ENCODE measurements at places on chromosomes 1 and 21.

DNA sequence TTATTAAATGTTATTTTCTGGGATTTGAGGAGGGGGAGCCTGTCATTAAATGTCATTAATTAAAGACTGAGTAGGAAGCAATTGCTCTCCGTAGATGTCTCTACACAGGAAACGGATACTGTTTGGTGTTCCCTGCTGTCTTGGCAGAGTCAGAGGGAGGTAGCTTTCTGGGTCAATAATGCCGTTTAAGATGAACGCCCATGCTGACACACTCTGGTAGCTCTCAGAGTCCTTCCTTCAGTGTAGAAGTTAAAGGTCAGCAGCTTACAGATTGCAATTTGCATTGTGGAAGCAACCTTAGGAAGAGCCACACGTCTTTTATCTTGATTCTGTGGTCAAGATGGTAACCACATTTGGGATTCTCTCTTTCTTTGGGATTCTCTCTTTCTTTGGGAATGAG is 257.5 kb downstream of the KIF26B start:
- no peak for DNase-seq

- DNase-seq: no peak
These were observed 3.3 kb downstream of the CASZ1 start for GRCh38 chr1:10793129-10793651.

- no peak for DNase-seq
These were observed 5.1 kb upstream of the OLFML2B start for GRCh38 chr1:162028726-162029125.

DNA sequence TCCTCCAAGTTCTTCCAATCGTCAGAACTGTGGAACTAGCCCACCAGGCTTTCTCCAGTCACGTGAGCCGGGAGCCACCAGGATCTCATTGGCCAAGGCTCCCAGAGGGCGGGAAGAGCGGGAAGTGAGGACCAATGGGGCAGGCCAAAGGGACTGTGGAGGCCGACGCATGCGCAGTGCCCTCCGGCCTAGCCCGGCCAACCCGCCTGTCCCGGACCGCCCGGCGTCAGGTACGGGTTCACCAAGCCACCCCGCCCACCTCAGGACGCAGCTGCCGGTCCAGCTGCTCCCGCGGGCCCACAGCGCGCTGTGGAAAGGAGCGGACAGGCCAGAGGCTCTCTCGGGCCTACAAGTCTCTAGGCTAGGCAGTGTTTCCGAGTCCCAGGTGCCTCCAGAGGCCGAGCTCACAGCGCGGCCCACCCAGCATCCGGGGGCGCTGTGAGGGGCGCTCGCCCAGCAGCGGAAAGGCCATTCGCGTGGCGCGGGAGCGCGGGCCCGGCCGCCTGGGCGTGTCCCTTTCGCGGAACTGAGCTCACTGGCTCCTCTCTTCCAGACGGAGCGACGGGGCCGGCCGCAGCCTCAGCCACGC is 10.9 kb downstream of the OR14I1 start:
- no peak for DNase-seq

Data from CD4-positive, alpha-beta memory T cell (primary cell).